ENCODE measurements at places on chromosomes 4 and X.

GRCh38 chrX:152878976-152879755 is 18.7 kb upstream of the ZNF185 start:
- no peak for DNase-seq

DNA sequence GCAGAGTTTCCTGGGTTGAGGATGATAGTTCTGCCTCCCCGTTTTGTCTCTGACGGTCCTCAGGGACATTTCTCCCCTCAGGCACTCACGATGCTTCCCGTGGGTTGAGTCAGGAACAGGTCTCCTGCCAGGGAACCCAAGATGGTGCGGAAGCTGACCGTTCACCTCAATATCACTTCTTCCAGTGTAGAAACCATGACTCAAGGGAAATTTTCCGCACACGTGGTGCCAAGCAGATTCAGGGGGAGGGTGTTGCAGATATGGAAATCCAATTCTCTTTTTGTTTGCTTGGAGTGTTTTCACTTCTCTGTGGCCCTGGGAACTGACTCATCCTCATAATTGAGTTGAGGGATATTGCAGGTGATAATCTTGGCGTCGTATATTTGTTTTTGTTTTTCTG is 46.7 kb downstream of the CXorf49B start:
- no peak for DNase-seq

- no peak for DNase-seq
Observed at GRCh38 chr4:95289028-95289634, 259.6 kb downstream of the UNC5C start.

DNA sequence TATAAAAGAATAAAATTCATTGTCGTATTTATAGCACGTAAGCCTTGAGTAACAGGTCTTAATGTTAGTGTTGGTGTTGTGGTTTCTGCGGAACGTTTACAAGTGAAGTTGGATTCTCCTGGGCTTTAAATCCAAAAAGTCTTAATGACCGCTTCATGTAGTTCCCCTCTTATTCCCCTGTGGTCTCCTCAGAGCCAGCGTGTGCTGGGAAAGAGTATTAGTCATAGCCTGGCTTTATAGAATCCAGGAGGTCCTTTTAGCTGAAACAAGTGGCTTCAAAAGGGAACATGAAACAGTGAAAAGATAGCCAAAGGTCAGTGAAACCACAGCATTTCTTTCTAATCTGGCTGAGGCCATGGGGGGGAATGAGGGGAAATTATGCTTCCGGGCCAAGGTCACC is 79.1 kb downstream of the CLCN4 start:
- no peak for DNase-seq

DNA sequence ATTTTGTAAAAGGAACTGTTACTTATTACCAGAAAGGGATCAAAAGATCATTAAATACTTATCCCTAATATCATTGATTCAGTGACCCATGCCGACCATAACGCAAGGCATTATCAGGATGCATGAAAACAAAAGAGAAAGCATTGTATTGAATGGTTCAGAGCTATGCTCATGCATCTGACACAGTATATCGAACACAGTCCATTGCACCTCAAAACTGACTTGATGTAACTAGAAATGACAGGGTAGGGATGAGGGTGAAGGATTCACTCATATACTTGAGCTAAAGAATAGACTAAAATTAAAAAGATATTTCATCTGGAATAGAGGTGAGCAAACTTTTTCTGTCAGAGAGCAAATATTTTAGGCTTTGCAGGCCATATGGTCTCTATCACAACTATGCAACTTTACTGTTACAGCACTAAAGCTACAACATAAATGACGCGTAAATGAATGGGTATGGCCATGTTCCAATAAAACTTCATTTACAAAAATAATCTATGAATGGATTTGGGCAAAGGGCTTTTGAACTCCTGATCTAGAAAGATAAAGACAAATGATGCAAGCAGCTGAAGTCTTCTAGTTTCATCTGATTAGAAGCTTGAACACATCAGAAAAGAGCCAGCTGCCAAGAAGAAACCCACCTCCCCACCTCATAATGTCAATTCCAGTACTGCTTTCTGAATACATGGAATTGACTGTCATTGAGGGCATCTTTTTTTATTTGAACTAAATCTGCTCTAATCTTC is 12.9 kb upstream of the SPP1 start:
- DNase-seq: peak; percentile 28

- DNase-seq: no peak
Observed at GRCh38 chr4:40600850-40601249, 28.8 kb downstream of the RBM47 start.

All from NCI-H1694 treated with DMSO at 0.1 percent for 48 hours (cell line).